ENCODE measurements at places on chromosomes 1 and 21.

GRCh38 chr1:51569284-51570062 is 47.4 kb upstream of the OSBPL9 start:
- no peak for DNase-seq

- DNase-seq, result no peak
Measured at GRCh38 chr1:15756143-15757015, 2.2 kb upstream of the FBLIM1 start.

- DNase-seq, result no peak
Measured at GRCh38 chr1:183273300-183273699, 87.2 kb downstream of the LAMC2 start.

DNA sequence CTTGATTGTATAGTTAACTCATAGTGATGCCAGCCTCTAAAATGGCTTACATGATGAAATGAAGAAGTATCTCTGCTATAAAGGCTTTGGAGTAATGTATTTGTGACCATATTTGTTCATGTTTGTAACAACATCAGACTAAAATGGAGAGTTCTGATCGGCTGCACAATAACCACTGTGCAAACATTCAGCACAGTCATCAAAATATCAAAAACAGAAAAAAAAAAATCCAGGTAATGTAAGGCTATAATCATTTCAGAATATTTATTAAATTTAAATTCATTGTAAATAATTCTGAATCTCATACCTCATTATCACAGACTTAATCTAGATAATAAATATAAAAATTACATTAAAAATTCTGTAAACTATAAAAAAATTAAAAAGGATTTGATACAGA is 1161.8 kb downstream of the MRPL39 start:
- DNase-seq, result no peak

DNA sequence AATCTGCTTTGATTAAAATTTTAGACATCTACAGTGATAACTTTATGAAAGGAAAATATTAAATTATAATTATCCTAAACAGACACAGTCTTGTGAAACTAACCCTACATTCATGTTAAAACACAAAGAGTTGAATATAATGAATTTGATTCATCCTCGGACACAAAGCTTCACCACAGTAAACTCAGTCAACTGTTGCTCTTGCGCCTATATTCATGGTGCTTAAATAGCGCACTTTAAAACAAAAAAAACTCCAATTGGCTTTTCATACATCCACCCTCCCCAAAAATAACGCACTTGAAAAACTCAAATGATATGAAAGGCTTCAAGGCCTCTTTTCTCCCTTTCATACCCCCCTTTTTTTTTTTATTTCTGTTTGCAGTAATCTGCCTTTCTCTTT is 260.3 kb downstream of the FAF1 start:
- DNase-seq, result no peak

- DNase-seq, result no peak
Measured at GRCh38 chr1:245888809-245889208, 618.3 kb downstream of the SMYD3 start.

DNA sequence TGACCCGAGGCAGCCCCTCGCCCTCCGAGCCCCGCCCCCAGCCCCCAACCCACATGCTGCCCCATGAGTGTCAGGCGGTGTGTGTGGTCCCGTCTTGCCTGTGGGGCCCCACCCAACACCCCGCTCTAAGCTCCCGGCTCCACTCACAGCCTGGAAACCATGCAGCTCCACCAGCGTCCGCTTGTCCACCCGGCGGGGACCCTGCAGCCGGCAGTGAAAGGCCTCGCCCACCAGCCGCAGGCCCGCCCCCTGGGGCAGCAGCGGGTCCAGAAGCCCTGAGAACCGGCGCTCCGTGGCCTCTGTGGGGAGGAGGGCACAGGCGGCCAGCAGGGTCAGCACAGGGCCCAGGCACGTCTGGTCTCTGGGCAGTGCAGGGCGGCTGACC is 2.7 kb downstream of the C1QTNF12 start:
- no peak for DNase-seq
